Hepatocyte (in vitro differentiated cells): ENCODE measurements at places on chromosomes 6 and 20. TPM values are rescaled to one million over a fixed set of nuclear protein-coding genes. Genes with fewer than 3 reads are reported as not detected.

- DNase-seq = no peak
Observed at GRCh38 chr6:24648276-24648675, 2.3 kb upstream of the KIAA0319 start.

The FUT9 gene
- 0.19 and 0.24 TPM in 2 replicates for polyA plus RNA-seq

GRCh38 chr6:55399351-55399750, 72.1 kb downstream of the GFRAL start:
- no peak for DNase-seq

GRCh38 chr6:1758076-1758679, 148.5 kb downstream of the FOXC1 start:
- no peak for DNase-seq

DNA sequence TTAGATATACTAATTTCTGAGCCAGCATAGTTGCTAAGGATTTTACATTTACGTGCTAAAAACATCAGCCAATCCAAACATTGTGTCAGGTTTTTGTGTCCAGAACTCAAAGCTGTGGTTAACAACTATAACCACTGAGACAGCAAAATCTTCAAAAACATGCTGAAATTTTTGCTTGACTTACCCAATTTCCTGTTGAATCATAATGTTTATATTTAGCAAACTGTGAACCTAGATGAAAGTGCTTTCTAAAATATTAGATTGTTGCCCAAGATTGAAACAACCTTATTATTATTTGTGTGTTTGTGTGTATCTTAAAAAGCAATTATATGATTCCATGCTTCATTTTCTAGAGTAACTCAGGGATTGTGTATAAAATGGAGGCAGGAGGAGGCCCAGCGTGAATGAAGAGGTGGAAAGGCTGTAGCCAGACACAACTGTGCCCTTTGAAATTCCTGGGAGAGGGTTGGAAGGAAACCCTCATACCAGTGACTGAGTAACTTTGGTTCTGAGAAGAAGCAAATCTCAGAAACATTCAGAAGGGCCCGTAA, 48.0 kb downstream of the ARMC2 start:
- no peak for DNase-seq

DNA sequence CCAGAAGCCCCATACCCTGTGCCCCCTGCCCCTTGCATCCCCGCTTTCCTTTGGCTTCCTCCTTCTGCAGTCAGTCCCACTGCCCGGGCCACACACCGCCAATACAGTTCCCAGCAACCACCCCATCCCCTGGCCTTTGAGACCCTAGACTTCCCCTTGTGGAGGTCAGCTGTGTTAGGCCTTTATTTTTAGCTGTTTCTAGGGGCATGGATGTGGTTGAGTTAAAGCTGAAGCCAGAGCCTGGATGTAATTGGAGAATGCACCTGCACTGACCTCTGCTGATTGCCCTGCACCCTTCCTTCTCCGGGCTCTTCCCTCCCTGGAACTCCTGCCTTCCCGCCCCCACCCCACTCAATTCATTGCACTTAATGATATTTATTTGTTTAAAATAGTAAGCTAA, 33.9 kb downstream of the LYRM2 start:
- DNase-seq = no peak

DNA sequence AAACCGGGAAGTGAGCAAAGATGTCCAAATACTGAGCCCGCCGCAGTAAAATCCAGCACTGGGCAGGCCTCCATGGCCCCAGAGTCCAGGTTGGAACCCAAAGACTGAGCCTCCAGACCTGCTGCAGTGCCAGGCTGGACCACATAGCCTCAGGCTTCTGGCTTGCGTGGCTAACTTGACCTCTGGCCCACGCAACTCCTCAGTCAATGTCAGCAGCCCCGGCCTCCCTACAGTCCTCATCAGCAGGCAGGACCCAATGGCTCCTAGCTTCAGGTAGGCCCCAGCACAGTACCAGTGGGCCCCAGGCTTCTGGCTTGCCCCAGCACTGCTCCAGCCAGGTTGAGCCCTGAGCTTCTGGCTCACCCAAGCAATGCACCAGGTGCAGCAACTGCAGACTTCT, 245.1 kb upstream of the AFDN start:
- no peak for DNase-seq

DNA sequence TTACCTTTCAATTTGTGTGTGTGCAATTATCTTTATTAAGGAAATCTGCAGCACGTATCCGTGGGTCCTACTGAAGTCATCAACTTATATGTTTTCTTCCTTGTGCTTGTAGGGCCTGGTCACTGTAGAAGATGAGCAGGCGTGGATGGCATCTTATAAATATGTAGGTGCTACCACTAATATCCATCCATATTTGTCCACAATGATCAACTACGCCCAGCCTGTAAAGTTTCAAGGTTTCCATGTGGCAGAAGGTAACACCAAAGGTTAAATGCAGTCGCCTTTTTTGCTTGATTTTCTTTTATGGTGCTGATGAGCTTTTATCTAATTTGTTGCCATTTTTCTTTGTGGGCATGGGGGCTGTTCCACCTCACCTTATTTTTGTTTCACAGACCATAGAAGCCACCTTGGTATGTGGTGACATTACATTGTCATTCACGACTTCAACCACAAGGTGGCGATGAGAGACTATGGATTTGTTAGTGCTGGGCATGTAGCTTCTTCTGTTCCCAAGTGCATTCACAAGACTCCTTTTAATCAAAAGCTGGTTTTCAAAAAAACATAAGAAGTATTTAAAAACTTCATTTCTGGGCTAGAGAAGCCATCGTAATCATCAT, 106.5 kb upstream of the LAMP5 start:
- DNase-seq = peak; percentile 77

DNA sequence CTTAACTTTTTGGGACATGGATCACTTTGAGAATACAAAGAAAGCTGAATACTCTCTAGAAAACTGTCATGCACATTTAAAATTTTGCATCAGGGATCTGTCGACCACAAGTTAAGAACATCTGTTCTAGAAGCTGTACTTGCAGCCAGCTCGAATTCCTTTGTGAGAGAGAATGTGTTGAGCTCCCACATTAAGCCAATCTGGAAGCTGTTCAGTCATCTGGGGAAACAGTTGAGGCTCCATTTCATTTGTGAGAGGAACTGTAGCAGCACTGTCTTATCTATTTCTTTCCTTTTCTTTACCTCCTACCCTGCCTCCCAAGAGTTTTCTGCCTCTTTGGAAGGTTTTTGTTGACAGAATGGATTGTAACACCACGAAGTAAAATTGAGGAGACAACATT, 50.8 kb downstream of the KAT14 start:
- no peak for DNase-seq

The MYBL2 gene
- polyA plus RNA-seq = 13.8 and 19.4 TPM in 2 replicates

The SPTLC3 gene
- 30.9 and 36.3 TPM in 2 replicates for polyA plus RNA-seq

- DNase-seq = no peak
Observed at GRCh38 chr20:38934530-38934929, 8.3 kb downstream of the FAM83D start.

The STK4 gene
- 11.4 and 16.4 TPM in 2 replicates for polyA plus RNA-seq

- DNase-seq = no peak
Observed at GRCh38 chr6:17881085-17881858, 106.2 kb downstream of the KIF13A start.

The APOBEC2 gene
- 2.8 and 4.3 TPM in 2 replicates for polyA plus RNA-seq

DNA sequence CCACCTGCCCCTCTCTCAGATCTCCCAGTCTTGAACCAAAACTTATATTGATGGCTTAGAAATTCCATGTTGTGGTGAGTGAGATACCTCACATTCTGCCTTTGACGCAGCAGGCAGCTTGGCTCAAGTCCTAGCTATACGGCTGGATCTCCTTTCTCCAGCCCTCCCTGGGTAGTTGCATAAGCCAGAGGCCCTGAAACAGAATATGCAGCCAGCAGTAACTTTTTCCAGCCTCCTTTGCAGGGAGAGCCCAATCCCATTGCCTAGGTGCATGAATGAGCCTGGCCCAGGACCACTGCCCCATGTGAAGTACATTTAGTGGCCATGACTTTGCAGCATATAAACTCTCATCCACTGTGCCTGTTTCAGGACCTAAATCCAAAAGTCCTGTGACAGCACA, 202.2 kb upstream of the CDYL start:
- DNase-seq = peak; percentile 18

The RNF5 gene
- polyA plus RNA-seq = 169 and 170 TPM in 2 replicates

DNA sequence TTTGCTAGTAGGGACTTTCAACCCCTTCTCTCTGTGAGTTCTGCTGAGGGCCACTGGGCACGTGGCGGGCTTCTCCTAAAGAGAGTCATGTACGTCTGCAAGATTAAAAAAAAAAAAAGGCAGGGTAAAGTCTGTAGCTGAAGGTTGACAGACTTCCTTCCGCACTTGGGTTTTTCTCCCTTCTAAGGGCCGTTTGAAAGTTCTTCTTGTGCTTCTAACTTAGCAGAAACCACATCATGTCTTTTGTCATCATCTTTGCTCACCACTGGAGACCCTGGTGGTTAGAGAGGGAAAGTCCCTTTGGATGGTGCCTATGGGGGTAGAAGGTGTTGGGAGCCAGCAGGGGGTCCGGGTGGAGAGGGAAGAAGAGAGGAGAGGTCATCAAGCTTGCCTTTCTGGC, 31.4 kb downstream of the PRDM1 start:
- DNase-seq = no peak

The TAGAP gene
- polyA plus RNA-seq = 1.9 and 2.9 TPM in 2 replicates

GRCh38 chr20:50733644-50734349, 2.4 kb downstream of the PARD6B start:
- DNase-seq = no peak

GRCh38 chr6:5865506-5866031, 141.2 kb downstream of the NRN1 start:
- DNase-seq = no peak

- DNase-seq = no peak
Observed at GRCh38 chr20:16520154-16520553, 53.1 kb downstream of the KIF16B start.

The PERP gene
- polyA plus RNA-seq = 90.2 and 104 TPM in 2 replicates

GRCh38 chr6:16177881-16178280, 49.0 kb downstream of the MYLIP start:
- no peak for DNase-seq

The MLN gene
- polyA plus RNA-seq = 0.86 and 1.1 TPM in 2 replicates

GRCh38 chr20:10806539-10806938, 132.7 kb upstream of the JAG1 start:
- no peak for DNase-seq

GRCh38 chr6:28656715-28657114, 131.0 kb downstream of the GPX5 start:
- DNase-seq = no peak

GRCh38 chr6:35919827-35920751, 809 bp downstream of the SRPK1 start:
- peak; percentile 71 for DNase-seq

GRCh38 chr6:41274256-41274655, 12.2 kb downstream of the TREM1 start:
- no peak for DNase-seq

The CALHM4 gene
- not detected in 2 replicates for polyA plus RNA-seq

The CDH4 gene
- polyA plus RNA-seq = 0.58 and 0.73 TPM in 2 replicates

DNA sequence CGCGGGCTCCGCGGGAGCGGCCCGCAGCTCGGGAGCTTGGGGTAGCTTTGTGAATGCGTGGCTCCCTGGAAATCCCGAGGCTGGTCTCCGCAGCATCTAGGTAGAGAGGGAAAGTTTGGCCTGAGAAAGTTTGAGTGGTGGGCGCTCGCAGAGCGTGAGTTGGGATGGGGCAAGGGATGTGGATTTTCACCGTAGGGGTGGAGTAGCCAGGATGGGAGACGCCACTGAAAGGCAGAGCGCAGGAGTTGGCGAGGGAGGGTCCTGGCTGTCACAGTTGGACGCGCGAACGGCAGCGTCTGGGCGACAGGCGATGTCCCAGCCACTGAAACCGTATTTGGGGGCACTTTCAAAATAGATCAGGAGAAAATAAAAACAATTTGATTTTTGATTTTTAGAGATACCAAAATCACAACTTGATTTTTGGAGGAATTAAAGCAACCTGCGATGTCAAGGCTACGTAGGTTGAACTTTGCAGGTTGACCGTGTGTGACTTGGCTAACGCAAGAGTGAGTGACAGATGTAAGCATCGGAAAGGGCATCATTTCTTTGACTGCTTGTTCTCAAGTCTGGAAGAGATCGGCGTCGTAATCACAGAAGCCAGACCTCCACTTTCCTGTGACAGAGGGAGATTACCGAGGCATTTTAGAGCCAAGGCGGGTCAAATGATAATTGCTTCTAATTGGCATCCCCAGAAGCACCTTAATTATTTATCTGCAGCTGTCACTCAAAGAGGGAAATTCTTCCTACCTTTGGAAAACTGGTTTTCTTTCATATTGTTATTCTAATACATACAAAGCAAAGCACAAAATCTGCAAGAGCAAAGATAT, 646 bp downstream of the HEY2 start:
- DNase-seq = no peak

The RIPPLY2 gene
- polyA plus RNA-seq = 0.91 TPM in 1 of 2 replicates, not detected in the other

The OR12D3 gene
- polyA plus RNA-seq = not detected in 2 replicates

The PRND gene
- 0.34 TPM in 1 of 2 replicates, not detected in the other for polyA plus RNA-seq

The RAB44 gene
- not detected in 2 replicates for polyA plus RNA-seq

DNA sequence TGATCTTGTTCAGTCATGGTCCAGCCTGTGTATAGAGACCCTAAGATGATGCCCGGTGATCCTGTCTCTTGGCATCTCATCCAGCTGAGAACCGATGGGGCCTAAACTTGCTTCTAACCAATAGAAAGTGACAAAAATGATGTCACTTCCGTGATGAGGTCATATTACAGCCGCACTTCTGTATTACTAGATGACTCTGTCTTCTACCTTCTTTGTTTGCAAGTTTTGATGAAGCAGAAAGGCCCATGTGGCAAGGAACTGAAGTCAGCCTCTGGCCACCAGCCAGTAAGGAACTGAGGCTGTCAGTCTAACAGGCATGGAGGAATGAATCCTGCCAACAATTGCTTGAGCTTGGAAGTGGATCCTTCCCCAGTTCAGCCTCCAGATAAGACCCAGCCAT, 32.8 kb upstream of the HLA-C start:
- no peak for DNase-seq

GRCh38 chr6:87257565-87257964, 64.8 kb upstream of the SMIM8 start:
- no peak for DNase-seq

- no peak for DNase-seq
Observed at GRCh38 chr20:10646886-10647420, 26.8 kb downstream of the JAG1 start.

DNA sequence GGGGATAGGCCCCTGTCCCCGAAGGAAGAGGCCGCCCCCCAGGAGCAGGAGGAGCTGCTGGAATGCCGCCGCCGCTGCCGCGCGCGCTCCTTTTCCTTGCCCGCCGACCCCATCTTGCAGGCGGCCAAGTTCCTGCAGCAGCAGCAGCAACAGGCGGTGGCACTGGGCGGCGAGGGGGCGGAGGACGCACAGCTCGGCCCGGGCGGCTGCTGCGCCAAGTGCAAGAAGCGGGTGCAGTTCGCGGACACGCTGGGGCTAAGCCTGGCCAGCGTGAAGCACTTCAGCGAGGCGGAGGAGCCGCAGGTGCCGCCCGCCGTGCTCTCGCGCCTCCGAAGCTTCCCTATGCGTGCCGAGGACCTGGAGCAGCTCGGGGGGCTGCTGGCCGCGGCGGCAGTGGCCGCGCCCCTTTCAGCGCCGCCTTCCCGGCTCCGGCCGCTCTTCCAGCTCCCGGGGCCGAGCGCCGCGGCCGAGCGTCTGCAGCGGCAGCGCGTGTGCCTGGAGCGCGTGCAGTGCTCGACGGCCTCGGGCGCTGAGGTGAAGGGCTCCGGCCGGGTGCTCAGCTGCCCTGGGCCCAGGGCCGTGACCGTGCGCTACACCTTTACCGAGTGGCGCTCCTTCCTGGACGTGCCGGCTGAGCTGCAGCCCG, 630 bp downstream of the PPP1R3G start:
- peak; percentile 63 for DNase-seq

The TPX2 gene
- polyA plus RNA-seq = 16.3 and 18.5 TPM in 2 replicates

- DNase-seq = no peak
Observed at GRCh38 chr6:168455847-168456530, 15.0 kb downstream of the SMOC2 start.
